ENCODE measurements at places on chromosomes 3 and 15.

- DNase-seq, result no peak
Measured at GRCh38 chr3:126104742-126105605, 21.1 kb upstream of the SLC41A3 start.

GRCh38 chr3:102577082-102577789 lies 142.4 kb downstream of the ZPLD1 start:
- no peak for DNase-seq

DNA sequence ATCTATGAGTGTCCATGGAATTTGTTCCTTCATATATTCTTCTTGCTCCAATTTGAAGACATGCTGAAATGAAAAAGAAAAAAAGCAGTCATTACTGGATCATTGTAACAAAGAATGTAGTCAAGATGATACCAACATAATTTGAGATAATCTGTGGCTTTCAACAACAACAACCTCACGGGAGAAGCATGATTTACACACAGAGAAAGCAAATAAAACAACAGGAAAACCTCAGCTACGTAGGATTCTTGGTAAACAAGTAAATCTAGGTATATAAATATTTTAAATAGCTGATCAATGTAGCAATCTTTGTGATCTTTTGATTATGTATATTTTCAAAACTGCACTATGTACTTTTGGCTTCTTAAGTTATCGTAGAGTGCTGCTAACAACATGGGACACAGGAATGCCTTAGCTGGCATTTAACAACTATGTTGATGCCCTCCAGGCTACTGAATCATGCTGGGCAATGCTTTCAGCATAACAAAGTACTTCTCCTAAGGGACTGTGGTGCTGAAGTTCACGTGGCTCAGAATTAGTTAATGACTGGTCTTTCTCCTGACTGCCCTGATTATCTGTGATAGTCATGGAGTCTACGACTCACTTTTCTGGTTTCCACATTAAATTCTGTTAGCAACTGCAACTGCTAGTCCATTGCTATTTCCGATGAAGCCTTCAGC lies 96.5 kb upstream of the MYO5C start:
- no peak for DNase-seq

- no peak for DNase-seq
Measured at GRCh38 chr3:51931756-51932155, 9.9 kb downstream of the RRP9 start.

- DNase-seq, result no peak
Measured at GRCh38 chr3:184604615-184605290, 43.2 kb downstream of the EPHB3 start.

DNA sequence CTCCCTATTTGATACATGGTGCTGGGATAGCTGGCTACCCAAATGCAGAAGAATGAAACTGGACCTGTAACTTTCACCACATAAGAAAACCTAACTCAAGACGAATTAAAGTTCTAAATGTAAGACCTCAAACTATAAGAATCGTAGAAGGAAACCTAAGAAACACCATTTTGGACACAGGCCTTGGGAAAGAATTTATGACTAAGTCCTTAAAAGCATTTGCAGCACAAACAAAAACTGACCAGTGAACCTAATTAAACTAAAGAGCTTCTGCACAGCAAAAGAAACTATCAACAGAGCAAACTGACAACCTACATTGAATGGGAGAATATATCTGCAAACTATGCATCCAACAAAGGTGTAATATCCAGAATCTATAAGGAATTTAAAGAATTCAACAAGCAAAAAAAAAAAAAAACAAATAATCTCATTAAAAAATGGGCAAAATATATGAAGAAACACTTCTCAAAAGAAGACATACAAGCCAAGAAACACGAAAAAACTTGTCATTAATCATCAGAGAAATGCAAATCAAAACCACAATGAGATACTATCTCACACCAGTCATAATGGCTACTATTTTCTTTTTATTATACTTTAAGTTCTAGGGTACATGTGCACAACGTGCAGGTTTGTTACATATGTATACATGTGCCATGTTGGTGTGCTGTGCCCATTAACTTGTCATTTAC lies 37.0 kb downstream of the HDGFL3 start:
- no peak for DNase-seq

DNA sequence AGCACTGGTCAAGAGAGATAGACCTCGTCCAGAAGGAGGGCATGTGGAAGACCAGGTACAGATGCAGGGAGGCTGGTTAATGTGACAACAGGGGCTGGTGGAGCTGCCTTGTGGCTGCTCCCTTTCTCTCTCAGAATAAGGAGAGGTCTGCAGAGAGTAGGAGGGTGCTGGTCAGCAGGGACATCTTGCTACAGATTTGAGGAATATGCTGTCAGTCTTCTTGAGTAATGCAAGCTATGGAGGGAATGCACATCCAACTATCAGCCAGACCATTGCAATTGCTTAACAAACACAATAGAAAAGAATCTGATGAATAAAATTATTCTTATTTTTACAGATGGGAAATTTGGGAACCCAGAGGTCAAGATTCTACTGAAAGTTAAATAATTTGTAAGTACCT lies 20.3 kb upstream of the SIAH2 start:
- DNase-seq, result no peak

- DNase-seq, result no peak
Measured at GRCh38 chr3:42122261-42123011, 31.3 kb downstream of the TRAK1 start.

DNA sequence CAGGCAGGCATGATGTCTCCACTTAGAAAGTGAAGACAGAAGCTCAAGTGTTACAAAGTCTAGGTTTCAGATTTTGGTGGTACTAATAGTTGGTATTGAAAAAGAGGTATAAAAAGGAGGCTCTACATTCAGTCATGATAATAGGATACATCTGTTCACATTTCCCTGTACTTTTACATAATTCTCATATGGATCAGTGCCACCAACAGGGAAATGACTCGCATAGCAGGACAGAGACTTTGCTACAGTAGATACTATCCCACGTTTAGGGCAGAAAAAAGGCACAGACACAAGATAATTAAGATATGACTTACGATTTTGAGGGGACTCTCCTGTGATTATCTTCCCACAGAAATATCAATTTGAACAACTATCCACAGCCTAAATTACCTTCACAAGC lies 1062.9 kb upstream of the EPHA6 start:
- no peak for DNase-seq

- no peak for DNase-seq
Measured at GRCh38 chr15:76168237-76168984, 108.6 kb downstream of the TMEM266 start.
